ENCODE measurements at places on chromosomes 12 and 14. TPM values are rescaled to one million over a fixed set of nuclear protein-coding genes. Genes with fewer than 3 reads are reported as not detected.

- no peaks in the 10 kb centered on the region for H3K27me3 ChIP-seq
- H3K27ac ChIP-seq: no peak overlapping the region
- H3K4me3 ChIP-seq: no peak overlapping the region
- DNase-seq: peak; percentile 49
These were observed 128.6 kb upstream of the PLEKHG7 start for GRCh38 chr12:92574051-92574783.

DNA sequence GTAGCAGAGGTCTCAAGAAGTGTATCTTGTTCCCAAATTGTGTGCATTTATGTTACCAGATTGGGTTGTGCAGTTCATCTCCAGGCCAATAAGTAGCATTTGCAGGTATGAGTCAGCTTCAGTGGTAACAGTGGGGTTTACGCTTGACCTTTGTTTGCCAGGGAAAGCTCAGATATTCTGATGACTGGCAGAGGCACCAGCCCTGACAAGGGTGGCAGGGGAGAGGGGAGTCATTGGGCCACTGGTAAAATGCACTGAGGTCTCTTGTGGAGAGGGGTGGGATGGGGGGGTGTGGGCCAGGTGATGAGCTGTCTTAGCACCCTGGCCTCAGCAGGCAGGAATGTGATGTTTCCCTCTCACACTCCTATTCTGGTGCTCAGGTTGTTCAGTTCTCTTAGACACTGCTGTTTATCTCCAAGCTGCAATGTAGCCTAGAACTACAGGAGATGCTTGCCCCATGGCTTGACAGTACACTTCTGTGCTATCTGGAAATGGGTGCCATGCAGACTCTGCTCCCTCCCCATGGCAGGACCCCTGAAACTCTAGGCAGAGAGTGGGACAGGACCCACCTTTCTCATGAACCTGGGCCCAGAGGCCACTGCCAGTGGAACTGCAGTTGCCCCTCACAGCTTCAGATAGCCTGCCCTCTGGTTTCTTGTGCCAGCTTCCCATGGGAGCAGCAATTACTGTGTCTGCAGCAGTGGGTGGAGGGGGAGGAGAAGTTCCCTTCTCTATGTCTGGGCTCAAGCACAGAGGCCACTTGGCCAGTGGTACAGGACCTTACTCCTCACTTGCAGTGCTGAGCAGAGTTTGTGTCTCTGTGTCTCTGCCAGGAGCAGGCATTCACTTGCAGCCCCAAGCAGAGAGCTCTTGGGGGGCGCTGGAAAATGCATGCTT lies 31.9 kb downstream of the USP15 start:
- no peak overlapping the region for H3K27ac ChIP-seq
- H3K27me3 ChIP-seq: no peaks in the 10 kb centered on the region
- no peak overlapping the region for H3K4me3 ChIP-seq
- peaks cover 11% of the 10 kb centered on the region for H3K4me1 ChIP-seq
- no peak for DNase-seq

DNA sequence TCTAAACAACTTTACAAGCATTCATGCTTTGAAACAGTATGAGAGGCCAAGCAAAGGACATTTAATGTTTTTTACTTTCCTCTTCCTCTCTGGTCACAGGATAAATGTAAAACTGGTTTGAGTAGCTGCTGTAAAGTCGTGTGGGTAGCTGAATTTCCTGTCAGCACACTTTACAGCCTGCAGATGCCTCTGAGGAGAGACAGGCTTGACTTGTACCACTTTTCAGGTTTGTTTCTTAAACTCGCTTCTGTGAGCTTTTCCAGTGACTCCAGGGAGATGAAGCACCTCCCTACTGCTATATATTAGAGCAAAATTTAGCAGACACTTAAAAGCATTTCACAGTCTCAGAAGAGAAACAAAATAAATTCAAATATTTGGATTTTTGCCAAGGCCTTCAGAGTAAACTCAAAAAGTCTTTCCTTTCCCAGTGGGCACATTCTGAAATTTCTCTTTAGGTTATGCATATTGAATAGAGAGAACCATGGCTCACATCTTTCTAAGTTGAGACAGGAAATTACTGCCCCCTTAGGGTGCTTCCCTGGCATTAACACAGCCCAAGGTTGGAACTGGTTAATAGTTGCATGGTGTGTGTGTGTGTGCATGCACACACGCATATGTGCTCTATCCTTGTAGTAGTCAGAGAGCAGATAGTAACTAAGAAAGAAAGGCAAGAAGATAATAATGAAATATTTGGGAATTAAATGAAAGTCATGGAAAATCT lies 557.3 kb upstream of the MIS18BP1 start:
- H3K36me3 ChIP-seq: no peaks in the 10 kb centered on the region
- H3K27me3 ChIP-seq: no peaks in the 10 kb centered on the region
- H3K4me3 ChIP-seq: no peak overlapping the region
- no peak overlapping the region for H3K27ac ChIP-seq

The TAS2R13 gene
- total RNA-seq: not detected

GRCh38 chr12:21340403-21340802 lies 5.7 kb upstream of the SLCO1A2 start:
- H3K4me1 ChIP-seq: 0 out of 2 replicates have a peak, but pooled peaks cover 2% of the 10 kb centered on the region
- no peak for DNase-seq
- H3K27ac ChIP-seq: no peak overlapping the region
- no peak overlapping the region for H3K4me3 ChIP-seq
- no peaks in the 10 kb centered on the region for H3K36me3 ChIP-seq
- no peaks in the 10 kb centered on the region for H3K27me3 ChIP-seq

DNA sequence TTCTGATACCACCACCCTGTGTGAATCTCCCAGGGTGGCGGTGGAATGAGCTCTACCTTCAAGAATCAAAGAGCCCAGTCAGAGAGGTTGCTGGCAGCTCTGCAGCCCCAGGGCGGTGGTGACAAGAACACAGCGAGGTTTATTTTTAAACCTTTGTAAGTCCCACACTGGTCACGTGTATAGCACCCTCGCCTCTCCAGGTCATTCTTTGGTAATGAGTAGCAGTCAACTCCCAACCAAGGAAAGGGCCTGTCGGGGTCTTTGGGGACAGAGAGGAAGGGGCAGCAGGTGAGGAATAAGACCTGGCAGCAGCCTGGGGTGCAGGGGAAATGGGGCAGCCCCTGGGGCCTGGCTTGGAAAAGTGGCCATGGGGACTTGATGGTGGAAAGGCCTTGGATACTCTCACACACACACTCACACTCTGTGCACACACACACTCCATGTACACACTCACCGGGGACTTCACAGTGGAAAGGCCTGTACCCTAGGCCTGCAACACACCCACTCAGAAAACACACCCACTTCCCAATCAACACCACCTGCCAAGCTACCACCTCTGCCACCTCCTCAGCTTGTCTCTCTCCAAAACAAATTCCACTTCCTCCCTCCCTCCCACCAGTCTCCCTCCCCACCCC lies 178.6 kb downstream of the DPF3 start:
- no peak overlapping the region for H3K4me3 ChIP-seq
- no peak overlapping the region for H3K27ac ChIP-seq
- H3K27me3 ChIP-seq: no peaks in the 10 kb centered on the region
- H3K36me3 ChIP-seq: no peaks in the 10 kb centered on the region

The TSPAN19 gene
- not detected for total RNA-seq

DNA sequence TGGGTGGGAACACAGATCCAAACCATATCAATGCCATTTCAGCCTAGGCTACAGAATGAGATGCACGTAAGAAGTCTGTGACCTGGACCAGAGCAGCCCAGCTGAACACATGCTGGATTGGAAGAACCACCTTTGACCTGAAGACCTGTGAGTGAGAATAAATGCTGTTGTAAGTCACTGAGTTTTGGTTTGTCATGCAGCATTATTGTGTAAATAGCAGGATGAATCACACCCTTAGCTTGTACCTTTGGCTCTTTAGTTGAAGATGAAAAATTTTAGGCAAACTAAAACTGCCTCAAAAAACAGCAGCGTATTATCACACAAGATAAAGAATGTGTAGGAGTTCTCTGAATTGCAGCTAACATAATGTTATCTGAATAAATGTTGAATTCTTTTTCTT lies 199.4 kb upstream of the LRIG3 start:
- H3K27ac ChIP-seq: no peak overlapping the region
- DNase-seq: no peak
- H3K36me3 ChIP-seq: no peaks in the 10 kb centered on the region
- H3K27me3 ChIP-seq: no peaks in the 10 kb centered on the region

The CCDC197 gene
- not detected for total RNA-seq

Data from H1 (cell line).